ENCODE measurements at places on chromosomes 7 and 10.

- no peak for DNase-seq
Measured at GRCh38 chr7:70271617-70272081, 673.4 kb downstream of the AUTS2 start.

GRCh38 chr7:24732646-24733413 lies 24.4 kb downstream of the GSDME start:
- no peak for DNase-seq

DNA sequence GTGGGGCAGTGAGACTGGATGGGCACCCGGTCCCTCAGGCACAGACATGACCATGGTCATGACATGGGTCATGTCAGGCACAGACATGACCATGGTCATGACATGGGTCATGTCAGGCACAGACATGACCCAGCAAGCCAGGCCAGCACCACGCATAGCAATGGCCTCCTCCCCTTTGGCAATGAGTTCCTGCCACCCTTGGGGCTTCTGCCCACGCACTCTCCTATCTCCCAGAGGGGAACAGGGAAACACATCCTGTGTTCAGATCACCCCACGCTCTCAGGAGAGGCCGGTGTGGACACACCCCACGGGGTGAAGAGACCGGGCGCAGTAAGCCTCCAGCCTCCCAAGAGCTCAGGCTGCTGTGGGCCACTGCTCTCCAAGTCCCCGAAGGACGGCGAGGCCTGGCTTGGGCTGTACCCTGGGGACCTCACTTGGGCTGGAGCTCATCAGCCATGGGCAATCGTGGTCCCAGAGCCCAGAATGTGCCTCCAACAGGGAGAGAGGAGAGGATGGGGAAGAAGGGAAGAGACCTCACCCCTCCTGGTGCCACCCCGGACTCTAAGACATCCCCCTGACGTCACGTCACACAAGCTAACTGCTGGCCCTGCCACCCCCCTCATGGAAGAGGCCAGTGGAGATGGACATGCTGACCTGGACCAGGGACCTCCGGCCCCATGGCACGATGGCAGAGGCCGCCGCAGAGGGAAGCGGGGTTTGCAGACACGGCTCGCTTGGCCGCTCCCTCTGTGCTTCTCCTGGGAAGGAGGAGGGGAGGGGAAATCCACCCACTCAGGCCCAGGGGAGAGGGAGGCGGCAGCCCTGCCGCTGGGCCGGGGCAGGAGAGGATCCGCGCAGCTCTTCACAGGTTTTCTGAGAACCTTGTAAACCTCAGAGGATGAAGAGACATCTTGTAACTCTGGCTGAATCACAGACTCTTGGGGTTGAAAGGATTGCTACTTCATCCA lies 269.6 kb downstream of the ELFN1 start:
- peak; percentile 52 for DNase-seq

GRCh38 chr10:12042409-12042796 lies 206 bp downstream of the UPF2 start:
- peak; percentile 46 for DNase-seq

- no peak for DNase-seq
Measured at GRCh38 chr10:131267814-131268095, 43.8 kb downstream of the TCERG1L start.

GRCh38 chr10:60212195-60212594 lies 177.5 kb downstream of the ANK3 start:
- DNase-seq = no peak

Data from CD4-positive, alpha-beta T cell treated with Interleukin-1 beta for 1 hour (primary cell).